ENCODE measurements at places on chromosomes 12 and 14.

DNA sequence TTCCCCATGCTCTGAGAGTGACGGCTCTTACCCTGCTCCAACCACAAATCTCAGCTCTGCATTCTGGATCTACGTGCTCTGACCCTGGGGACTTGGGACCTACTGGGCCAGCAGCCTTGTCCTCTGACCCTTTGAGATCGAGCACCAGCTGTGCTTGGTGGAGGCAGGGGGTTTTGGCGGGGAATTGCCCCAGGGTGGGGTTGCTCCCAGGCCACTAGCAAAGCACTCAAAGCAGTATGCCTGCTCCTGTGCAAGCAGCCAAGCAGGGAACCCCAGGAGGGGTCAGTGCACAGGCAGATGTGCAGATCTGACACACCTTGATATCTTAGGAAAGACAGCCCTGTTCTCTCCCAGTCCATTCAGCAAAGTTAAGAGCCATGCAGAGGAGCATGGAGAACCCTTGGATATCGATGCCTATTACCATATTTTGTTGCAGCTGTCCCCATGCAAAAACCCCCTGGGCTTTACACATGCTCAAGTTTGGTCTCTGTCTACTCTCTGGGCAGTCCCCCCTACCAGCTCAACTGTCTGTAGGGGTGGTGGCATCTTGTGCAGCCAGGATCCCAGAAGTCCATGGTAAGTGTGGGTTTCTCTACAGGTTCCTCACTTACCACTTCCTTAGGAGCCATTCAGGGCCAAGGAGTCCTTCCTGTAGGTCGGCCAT is 319.0 kb downstream of the TMTC2 start:
- no peak for DNase-seq

DNA sequence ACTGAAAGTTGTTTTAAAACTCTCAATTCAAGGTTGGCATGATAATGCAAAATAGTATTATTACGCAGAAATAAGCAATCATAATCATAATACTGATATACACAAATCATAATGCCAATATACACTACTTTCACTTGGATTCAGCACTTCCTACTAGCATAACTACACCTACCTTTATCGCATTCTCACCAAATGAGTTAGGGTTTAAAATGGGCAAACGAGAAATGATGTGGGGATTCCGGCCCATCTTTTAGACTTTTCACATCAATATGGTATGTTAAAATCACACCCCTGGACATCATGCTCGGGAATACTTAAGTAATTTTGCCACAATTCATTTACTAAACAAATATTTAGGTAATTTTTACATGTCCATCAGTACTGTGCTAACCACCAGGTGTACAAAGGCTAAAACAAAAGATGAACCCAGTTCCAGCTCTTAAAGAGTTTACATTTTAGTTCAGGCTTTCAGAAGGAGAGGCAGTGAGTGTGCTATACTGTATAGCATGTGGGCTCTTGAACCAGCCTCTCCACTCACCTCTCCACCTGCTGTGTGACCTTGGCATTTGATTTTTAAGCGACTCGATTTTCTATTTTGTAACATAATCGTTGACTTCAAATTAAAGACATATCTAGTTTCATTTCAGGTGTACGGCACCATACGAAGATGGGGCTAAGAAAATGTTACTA is 1.1 kb upstream of the USP15 start:
- no peak for DNase-seq

- DNase-seq: no peak
These were observed 8.1 kb upstream of the LRRK2 start for GRCh38 chr12:40216516-40217288.

DNA sequence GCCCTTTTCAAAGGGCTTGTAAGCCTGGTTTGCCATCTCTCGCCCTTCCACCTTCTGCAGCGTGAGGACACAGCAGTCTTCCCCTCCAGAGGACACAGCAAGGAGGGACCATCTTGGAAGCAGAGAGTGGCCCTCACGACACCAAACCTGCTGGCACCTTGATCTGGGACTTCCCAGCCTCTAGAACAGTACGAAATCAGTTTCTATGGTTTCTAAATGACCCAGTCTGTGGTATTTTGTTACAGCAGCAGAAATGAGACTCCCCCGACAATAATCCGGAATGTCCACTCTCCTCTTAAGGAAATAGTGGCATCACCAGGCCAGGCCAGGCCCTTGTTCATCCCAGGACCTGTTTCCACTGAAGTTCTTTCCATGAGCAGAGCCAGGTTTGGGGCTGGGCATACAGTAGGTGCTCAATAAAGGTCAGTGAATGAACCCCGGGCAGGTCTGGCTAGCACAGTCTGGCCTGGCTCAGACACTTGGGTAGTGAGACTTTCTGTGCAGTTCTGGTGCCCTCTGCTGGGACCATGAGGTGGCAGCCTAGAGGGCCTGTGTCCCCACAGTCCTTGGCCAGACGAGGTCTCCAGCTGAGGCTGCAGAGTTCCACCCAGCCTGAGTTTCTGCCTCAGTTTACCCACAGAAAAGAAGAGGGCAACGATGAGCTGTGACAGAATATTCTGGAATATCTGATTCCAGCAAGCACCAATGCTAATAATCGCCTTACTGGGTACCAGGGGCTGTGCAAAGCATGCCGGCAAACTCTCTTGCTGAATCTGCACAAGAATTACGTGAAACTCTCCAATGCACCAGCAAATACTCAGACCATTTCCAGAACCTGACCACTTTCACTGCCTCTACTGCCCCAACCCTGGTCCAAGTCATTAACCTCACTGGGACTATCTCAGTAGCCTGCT is 14.0 kb downstream of the ABCB9 start:
- DNase-seq: no peak

All from AG09319 (cell line).